Thoracic aorta (tissue), 2 donors: ENCODE measurements at places on chromosomes 7 and 10.

DNA sequence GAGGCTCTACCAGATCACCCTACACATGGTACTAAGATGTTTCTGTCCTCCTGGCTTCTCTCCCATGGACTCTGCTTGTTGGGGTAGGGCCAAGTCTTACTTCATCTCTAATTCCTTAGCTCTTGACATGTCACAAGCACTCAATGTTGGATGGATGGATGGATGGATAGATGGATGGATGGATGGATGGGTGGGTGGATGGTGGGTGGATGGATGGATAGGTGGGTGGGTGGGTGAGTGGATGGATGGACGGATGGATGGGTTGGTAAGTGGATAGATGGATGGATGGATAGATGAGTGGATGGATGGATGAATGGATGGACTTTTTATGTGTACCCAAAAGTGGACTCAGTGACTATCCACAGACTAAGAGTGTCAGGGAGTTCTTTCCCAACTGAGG lies 28.5 kb downstream of the HSPA12A start:
- DNase-seq = no peak

GRCh38 chr7:48681006-48681405 lies 243.3 kb upstream of the CDC14C start:
- no peak for DNase-seq

GRCh38 chr10:131111471-131112080 lies 199.9 kb downstream of the TCERG1L start:
- no peak for DNase-seq

DNA sequence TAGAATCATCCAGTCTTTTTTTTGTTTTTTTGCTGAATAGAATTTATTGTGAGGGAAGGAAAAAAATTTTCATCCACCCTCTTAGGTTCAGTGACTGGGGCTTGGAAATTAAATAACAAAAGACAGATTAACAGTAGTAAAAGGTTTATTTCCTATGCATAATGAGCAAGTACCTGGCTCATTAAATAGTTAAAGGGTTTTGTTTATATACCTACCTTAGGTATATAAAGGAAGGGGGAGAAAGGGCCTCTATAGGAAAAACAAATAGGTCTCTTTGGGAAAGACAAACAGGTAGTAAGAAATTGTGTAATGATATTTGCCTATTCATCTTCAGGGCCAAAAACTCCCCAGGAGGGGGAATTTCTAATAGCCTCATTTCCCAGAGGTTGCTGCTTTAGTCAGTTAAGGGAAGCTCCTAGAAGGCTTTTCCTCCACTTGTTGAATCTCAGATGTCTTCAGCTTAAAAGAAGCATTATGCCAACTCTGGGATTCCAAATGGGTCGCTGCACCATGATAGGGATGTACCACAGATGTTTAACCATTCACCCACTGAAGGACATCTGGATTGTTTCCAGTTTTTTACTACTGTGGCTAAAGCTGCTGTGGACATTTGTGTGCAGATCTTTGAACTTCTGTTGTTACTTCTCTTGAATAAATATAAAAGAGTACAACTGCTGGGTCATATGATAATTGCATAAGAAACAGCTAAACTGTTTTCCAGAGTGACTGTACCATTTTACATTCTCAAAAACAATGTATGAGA lies 11.3 kb downstream of the ACADSB start:
- no peak for DNase-seq

GRCh38 chr7:135180122-135180521 lies 9.6 kb upstream of the CYREN start:
- no peak for DNase-seq

GRCh38 chr7:96311967-96312366 lies 9.9 kb downstream of the SLC25A13 start:
- no peak for DNase-seq

GRCh38 chr10:76291175-76291574 lies 859.8 kb downstream of the LRMDA start:
- no peak for DNase-seq

DNA sequence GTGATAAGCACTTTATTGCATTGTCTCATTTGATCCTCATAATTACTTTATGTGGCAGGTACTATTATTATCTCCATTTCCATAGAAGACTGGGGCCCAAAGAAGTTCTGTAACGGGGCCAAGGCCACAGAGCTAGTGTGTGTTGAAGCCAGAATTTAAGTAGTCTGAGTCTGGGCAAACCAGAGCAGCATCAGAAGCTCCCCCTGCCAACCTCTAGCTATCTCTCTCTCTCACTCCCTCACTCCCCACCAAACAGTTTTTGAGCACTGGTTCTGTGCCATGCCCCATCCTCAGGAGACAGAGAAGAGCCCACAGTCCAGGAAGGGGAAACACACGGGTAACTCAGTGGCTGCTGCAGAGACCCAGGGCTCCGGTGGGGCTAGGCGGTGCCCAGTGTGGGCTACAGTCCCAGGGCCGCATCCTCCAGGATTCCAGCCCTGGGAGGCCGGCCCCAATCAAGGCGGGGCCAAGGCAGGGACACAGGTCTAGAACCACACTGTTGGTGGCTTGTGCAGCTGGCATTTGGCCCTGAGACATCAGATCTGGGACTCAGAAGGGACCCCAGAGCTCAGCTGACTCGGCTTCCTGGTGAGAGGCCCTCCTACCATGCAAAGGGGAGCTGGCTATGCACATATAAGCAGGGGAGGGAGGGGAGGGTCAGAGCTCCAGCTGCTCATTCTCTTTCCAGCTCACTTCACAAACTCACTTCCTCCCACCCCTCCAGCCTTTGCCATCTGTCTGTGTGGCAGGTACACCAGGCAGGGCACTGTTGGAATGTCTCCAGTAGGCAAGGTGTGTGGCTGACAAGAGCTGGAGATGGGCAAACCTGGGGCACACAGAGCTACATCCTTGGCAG lies 34.4 kb downstream of the COL13A1 start:
- DNase-seq = no peak

GRCh38 chr7:78490524-78490923 lies 692.0 kb downstream of the PHTF2 start:
- no peak for DNase-seq

DNA sequence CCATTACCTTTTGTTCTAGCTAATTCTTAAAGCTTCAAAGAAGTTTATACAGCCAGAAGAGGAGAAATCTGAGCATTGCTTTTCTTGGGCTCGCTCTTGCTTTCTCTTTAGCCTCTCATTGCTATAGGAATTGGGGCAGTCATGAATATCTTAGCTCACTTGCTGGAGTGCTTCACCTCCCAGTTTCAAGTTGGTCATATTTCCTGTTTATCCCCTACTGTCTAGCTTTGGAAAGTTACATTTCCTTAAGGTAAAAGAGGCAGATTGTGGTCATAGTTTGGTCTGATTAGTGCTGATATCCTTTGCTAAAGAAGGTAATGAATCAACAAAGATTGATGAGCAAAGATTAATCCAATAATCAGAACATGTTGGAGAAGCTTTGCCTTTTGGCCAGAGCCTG lies 77.7 kb upstream of the GLI3 start:
- no peak for DNase-seq

DNA sequence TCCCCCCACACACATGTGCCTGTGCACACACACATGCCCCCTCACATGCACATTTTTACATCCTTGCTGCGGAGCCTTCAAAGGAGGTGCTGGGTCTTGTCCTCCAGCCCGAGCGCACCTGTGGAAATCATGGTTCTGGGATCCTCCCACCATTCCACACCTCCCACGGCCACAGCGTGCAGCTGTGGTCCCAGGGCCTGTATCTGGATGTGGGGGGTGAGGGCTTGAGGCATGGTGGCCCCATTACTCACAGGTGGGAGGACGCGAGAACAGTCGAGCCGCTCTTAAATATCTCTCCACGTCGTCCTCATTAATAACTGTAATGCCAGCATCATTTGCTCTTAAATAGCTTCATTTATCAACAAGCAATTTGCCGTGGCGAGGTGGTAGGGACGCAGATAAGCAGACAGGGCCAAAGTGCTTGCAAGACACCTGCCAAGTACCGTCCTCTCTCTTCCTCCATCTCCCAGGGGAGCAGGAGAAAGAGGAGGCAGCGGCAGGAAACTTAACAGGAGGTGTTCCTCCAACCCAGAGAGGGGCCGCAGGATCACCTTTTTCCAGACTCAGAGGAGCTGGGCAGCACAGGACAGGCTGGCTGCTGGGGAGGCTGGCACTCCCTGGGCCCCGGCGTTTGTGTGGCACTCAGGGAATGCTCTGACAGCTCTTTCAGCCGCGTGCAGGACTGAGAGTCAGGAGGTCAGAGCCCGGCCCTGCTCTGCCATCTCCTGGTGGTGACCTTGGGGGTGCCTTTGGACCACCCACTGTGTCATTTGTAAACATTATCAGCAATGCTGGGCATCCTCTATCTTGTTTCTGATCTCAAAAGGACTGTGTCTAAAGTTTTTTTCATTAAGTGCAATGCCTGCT lies 87.4 kb downstream of the CDH23 start:
- DNase-seq = no peak

DNA sequence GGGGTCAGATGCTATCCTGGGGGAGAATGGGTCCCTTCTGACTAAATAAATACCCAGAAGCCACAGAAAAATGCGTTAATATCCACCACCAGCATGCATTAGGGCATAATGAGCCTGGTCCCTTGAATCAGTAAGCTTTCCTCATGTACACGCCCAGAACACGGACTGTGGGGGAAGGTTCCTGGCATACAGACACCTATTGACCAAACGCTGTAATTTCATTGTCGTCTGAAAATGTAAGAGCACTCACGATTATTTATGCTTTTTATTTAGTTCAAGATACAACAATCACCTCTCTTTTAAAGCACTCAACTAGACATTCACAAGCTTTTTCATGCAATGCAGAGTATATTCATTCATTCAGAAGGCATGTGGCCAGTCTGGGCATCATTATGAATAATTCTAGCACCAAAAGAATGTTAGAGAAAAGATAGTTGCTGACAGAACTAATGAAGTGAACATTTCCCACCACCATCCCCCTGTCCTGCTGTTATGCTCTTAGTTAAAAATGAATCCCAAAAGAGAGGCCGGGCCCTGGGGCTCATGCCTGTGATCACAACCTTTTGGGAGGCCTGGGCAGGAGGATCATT lies 101.0 kb downstream of the SVIL start:
- no peak for DNase-seq
